ENCODE measurements at places on chromosomes 3 and 15. TPM values are rescaled to one million over a fixed set of nuclear protein-coding genes. Genes with fewer than 3 reads are reported as not detected.

GRCh38 chr3:152279479-152279878, 10.8 kb downstream of the MBNL1 start:
- H3K4me1 ChIP-seq = peaks cover 71% of the 10 kb centered on the region
- no peak overlapping the region for H3K27ac ChIP-seq
- no peak overlapping the region for H3K4me3 ChIP-seq
- DNase-seq = no peak
- no peaks in the 10 kb centered on the region for H3K36me3 ChIP-seq

The LRRIQ4 gene
- 0.27 TPM for total RNA-seq

The P2RY13 gene
- total RNA-seq = not detected

GRCh38 chr3:132001999-132002398, 32.8 kb downstream of the CPNE4 start:
- no peaks in the 10 kb centered on the region for H3K27me3 ChIP-seq
- H3K4me1 ChIP-seq = peaks cover 3% of the 10 kb centered on the region
- no peak overlapping the region for H3K4me3 ChIP-seq
- H3K36me3 ChIP-seq = no peaks in the 10 kb centered on the region
- H3K27ac ChIP-seq = no peak overlapping the region
- no peak for DNase-seq

The SERPINI2 gene
- not detected for total RNA-seq

The TTLL13 gene
- total RNA-seq = 0.29 TPM

The PLA1A gene
- total RNA-seq = 0.99 TPM

The COL6A6 gene
- total RNA-seq = not detected

The OIP5 gene
- 8.5 TPM for total RNA-seq
